ENCODE measurements at places on chromosomes 7 and 10.

DNA sequence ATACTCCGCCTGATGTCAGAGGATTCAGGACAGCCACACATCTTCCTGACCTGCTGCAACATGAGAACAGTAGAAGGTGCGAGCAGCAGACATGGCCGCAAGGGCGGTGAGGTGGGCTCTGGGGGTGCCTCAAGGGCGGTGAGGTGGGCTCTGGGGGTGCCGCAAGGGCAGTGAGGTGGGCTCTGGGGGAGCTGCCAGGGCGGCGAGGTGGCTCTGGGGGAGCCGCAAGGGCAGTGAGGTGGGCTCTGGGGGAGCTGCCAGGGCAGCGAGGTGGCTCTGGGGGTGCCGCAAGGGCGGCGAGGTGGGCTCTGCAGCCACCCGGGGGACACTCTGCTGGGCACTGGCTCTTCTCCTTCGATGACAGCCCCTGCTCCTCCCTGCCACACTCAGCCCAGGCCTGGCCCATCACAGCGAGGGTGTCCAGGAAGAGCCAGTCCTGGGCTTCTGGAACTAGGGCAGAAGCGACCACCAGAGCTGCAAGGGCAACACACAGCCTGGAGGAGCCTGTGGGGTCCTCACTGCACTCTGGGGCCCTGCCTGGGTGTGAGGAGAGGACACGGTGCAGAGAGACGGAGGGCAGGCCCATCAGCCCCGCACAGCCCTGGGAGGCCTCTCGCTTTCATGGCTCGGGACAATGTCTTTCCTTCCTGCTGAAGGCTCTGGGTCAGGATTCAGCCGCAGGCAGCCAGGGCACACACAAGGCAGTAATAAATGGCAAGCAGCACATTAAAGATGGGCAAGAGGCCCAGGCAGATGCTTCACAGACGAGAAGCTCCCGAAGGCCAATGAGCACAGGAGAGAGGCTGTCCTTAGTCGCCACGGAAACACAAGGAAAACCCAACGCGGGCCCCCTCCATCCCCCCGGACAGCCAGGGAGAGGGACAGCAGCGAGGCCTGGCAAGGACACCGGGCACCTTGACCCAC, 42.5 kb downstream of the STK32C start:
- no peak for DNase-seq

DNA sequence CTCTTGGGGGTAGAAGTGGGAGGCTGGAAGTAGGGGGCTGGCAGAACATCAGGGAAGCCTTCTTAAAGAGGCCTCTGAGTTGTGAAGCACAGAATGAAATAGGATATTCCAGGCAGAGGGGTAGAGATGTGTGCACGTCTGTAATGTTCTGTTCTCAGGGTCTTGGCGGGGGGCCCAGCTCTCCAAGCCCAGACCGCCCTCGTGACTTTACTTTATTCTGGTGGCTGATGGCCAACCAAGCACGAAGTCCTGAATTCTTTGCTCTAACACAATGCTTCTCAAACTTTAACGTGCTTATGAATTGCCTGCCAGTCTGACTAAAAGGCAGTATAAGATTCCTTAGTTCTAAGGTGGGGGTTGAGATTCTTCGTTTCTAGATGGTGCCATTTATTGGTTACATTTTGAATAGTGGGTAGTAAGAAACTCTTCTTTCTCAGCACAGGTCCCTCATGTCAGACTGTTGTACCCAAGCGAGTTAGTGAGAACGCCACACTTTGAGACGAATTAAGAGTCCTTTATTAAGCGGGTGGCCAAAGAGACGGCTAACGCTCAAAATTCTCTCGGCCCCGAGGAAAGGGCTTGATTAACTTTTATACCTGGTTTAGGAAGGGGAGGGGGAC, 8.2 kb downstream of the PRXL2A start:
- DNase-seq, result no peak

GRCh38 chr7:139990571-139991268, 72.0 kb downstream of the PARP12 start:
- no peak for DNase-seq

GRCh38 chr7:123271231-123271630, 71.5 kb upstream of the SLC13A1 start:
- no peak for DNase-seq

DNA sequence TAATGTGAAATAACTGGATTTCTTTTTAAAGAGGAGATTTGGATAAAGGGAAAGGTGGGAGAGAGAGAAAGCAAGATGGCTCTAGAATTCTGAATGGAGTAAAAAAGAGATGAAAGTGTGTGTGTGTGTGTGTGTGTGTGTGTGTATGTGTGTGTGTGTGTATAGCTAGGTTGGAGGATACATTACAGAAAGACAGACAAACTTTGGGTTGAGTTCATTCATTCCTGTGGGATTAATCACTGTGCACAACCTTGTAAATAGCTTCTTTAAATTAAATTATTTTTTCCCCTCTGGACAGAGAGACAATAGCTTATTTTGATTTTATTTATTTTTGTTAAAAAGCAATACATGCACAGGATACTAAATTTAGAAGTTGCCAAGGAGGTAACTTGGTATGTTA, 7.5 kb downstream of the ASB4 start:
- DNase-seq, result no peak

Data from activated CD8-positive, alpha-beta memory T cell treated with anti-CD3 and anti-CD28 coated beads, Interleukin-2, amount 50 U/mL, for 48 hours (primary cell).